Stimulated activated CD4-positive, alpha-beta T cell treated with anti-CD3 and anti-CD28 coated beads, TNF-alpha, amount 100 ng/mL, for 1 hour (primary cell): ENCODE measurements at places on chromosomes 13 and 19.

DNA sequence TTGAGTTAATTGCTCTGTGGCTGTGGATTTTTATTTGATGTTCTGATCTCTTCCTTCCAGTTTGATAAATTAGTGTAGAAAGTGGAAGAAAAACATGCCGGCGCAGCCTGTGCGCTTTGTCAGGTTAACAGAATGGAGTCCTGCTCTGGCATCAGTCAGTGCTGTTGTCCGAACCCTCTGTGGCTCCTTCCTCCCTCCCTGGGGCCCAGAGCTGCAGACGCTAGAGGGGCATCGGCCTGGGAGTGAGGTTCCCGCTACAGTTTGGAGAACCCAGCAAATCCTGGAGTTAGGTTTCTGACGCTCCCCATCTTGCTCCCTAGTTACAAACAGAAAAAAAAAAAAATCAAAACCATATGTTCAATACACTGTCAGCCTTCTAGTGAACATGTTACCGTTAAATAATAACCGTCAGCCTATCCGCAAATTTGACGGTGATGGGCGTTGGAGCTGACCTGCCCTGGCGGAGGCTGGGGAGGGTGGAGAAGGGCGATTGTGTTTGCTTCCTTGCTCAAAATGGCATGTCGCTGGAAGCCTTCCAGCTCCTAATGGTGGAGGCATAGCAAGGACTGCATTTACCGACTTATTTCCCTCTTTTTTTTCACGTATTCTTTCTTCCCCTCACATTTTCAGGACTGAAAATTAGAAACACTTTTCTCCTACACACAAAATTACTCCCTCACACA lies 13.6 kb downstream of the MBNL2 start:
- no peak for DNase-seq

DNA sequence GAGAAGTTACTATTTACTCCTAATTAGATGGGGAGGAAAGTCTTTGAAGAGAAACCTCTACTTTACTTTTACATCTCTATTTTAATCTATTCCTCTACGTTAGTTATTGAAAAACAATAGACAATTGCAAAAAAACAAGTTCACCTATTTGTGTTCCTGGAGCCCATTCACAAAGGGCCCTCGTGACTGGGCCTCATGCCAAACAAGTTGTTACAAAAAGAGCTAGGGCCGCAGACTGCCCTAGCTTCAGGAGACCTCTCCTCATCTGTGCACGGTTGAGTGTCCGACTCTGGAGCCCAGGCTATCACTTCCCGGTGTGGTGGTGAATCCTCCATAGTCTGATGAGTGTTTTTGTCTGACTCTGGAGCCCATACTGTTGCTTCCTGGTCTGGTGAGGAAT lies 190.9 kb downstream of the ZNF486 start:
- DNase-seq: no peak

DNA sequence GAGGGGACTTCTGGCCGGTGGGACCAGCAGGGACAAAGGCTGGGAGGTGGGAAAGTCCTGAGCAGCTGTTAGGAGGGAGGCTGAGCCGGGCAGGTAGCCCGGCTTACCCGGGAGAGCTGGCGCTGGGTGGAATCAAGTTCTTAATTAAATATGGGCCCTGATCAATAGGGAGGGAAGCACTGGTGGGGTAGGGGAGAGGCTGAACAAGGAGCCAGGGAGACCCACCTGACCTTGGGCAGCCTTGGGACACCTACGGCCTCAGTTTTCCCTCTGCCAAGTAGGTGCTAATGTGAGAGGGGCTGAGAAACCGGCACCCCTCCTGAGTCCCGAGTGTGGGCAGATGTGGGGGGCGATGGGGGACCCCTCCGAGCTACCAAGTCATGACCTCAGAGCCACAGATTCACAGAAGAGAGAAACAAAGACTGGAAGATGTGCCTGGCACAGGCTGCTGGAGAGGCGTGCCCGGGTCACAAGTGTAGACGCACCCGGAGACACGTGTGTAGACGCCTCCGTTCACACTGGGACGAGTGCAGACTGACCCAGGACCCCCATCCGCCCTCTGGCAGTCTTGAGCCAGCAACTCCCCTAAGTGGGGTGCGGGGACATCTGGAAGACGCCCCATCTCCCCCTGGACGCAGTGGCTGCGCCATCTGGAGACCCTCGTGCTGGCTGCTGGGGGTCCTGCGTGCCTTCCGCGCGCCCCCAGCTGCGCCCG lies 8.4 kb downstream of the ONECUT3 start:
- DNase-seq: no peak

DNA sequence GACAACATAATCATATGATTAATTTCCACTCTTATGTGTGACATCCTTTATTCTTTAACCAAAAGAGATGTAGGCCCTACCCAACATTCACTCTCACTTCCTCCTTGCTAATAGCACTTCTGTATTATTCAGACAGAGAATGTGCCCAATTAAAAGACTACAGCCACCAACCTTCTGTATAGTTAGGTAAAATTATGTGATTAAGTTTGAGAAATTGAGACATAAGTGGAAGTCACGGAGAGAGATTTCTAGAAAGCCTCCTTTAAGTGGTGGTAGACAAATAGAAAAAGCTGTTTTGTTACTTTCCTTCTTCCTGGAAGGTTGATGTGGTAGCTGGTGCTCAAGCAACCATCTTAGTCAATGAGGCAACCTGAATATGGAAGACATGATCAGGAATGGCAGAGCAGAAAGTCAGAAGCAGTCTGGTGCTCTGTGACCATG lies 14.8 kb downstream of the EPSTI1 start:
- DNase-seq: no peak

GRCh38 chr19:44553478-44554171 lies 24.1 kb upstream of the CEACAM20 start:
- DNase-seq: no peak
